ENCODE measurements at places on chromosomes 12 and 14. TPM values are rescaled to one million over a fixed set of nuclear protein-coding genes. Genes with fewer than 3 reads are reported as not detected.

SCNN1A gene
- 5.0 TPM for total RNA-seq

RPL10L gene
- not detected for total RNA-seq

SAMD15 gene
- total RNA-seq: 0.27 TPM

AJUBA gene
- total RNA-seq: 0.77 TPM

TAMALIN gene
- 501 TPM for total RNA-seq

Measured in naive thymus-derived CD4-positive, alpha-beta T cell (primary cell).